ENCODE measurements at places on chromosomes 1 and 21. TPM values are rescaled to one million over a fixed set of nuclear protein-coding genes. Genes with fewer than 3 reads are reported as not detected.

DNA sequence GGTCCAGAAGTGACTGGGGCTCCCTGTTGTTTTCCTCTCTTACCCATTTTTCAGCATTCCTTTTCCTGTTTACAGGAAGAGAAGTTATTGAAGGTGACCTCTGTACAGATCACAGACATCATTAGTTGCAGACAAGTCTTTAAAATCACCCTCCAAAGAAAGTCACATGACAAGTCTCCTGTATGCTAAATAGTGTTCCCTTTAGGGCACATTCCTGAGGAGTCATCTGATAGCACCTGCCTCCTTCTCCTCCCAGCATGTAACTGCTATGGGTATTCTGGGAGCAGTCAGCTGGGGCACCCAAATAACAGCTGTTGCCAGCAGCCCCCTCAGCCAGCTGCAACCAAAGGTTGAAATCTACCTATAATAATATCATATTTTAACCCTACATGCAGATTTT is 200.6 kb downstream of the PTGER3 start:
- no peak for DNase-seq

DNA sequence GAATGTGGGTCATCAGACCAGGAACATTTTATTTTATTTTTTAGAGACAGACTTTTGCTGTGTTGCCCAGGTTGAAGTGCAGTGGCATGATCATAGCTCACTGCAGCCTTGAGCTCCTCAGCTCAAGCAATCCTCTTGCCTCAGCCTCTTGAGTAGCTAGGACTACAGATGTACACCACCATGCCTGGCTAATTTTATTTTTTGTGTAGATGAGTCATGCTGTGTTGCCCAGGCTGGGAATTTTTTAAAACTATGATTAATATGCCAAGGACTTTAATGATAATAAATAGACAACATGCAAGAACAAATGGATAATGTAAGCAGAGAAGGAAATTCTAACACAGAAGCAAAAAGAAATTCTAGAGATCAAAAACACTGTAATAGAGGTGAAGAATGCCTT is 142.4 kb downstream of the AK5 start:
- DNase-seq = no peak

- peak; percentile 80 for DNase-seq
Measured at GRCh38 chr1:200483491-200484143, 73.8 kb upstream of the ZNF281 start.

GRCh38 chr1:63804829-63805484 is 31.1 kb downstream of the ROR1 start:
- DNase-seq = no peak

Gene DONSON
- polyA plus RNA-seq = 12.7 TPM
